Ureter (tissue), 1 donor: ENCODE measurements at places on chromosomes 13 and 19.
A peak's percentile ranks its signal among the peaks of the same experiment; 100 is the strongest.

DNA sequence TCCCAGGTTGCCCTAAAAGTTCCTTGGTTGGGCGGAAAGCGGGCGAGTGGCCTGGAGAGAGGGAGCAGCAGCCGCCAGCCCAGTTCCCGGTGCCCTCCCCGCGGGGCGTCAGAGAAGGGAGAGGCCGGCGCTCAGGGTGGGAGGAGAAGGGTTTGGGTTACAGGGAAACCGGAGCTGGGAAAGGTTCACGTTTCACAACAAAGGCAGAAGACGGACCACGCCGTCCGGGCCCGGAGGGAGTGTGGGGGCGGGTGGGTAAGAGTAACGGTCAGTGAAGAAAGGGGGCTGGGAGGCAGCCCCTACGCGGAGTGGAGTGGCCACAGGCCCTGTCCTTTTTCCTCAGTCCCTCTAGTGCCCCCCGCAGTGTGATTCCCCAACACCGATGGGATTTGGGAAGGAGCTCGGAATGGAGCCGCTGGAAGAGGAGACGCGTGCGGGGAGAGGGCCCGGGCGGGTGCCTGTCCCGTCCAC is 1.6 kb downstream of the SIX5 start:
- DNase-seq: peak; percentile 89

DNA sequence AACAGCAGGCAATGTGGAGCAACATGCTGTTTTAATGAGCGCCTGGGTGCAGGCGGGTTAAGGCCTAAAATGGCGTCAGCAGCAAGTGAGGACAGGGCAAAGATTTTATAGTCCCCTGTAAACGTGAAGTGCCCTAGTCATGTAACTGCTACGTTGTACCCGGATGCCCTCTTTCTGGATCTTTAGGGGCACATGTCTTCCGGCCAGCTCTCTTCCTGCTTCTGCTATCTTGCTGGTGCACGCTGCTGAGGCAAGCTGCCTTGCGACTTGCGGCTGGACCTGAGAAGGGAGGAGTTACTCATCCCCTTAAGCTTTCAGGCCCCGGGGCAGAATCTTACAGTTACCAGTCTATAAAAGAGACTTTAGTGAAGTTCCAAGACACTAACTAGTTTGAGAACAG is 303.6 kb upstream of the DACH1 start:
- DNase-seq: no peak

GRCh38 chr19:11421371-11422098 is 2.4 kb upstream of the RGL3 start:
- DNase-seq: peak; percentile 65

DNA sequence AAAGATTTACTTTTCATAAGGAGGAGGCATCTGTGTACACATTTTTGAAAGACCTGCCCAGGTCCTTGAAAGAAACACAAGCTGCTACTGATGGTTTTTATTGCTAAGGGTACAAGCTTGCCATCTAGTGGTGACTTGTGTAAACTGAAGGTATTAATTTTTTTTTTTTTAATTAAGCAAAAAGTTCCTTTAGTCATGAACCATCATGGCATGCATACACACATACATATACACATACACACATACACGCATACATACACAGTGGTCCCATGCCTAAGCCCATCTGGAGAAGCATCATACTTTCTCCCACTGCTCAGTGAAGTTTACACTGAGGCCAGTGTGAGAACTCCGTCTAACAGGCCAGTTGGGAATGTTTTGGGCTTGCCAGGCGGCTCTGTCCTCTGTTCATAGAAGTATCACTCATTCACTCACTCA is 312.5 kb downstream of the DCLK1 start:
- no peak for DNase-seq

- no peak for DNase-seq
Observed at GRCh38 chr13:24619282-24619681, 60.9 kb upstream of the ATP12A start.

DNA sequence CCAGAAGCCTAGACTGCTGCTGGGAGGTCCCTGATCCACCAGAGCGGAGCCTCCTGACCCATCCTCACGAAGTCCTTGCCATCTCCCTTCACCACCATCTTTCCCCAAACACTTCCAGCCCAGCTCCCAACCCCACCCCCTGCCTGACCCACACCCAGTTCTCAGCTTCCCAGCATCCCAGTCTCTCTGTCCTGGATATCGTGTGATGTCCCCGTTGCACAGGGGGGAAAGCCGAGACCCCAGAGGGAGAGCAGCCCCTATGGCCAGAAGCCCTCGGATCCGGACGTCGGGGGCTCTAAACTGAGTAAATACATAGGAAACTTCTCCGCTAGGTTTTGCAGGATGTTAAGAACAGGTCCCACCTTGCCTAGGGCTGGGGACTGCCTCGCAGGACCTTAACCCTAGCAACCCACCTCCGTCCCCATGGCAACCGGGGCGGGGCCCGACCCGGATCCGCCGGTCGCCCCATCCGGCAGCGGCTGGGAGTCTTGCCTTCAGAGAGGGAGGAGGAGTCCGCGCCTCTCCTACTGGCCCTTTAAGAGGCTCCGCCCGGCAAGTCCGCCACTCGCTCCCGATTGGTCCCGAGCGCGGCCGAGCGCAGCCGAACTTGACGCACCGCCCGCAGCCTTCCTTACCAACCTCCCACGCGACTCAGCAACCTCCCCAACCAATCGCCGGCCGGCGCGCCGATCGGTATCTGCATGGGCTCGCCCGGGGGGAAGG is 451 bp upstream of the HMG20B start:
- peak; percentile 100 for DNase-seq

- DNase-seq: no peak
Observed at GRCh38 chr19:42290523-42291434, 11.2 kb upstream of the PRR19 start.

- no peak for DNase-seq
Observed at GRCh38 chr19:49716154-49716553, 25.2 kb downstream of the CPT1C start.

GRCh38 chr13:18954254-18954653 is 227.4 kb downstream of the TUBA3C start:
- DNase-seq: no peak

- DNase-seq: no peak
Observed at GRCh38 chr13:26943748-26944147, 183.2 kb upstream of the GPR12 start.

DNA sequence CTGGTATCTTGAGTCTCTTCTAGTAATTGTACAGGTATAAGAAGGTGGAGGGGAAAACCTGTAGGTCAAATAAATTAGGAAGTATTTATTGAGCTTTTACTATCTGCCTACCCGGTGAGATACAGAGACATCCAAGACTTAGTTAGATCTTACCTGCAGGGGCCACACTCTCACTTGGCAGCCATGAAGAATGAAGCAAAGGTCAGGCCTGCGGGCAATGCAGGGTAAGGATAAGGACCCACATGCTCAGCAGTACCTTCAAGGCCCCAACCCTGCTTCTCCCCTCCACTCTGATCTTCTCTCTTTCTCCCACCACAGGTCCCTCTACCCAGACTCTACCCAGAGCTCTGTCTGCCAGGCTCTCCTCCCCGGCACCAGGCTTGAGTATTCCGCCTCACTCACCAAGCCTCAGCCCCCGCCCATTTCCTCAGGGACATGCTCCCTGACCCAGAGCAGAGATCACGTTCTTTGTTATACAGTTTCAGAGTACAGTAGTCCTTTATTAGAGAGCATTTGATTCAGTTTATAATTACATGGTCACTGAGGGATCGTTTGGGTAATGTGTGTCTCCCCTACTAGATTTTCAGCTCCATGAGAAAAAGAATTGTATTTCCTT is 18.9 kb upstream of the CLDN10 start:
- no peak for DNase-seq

DNA sequence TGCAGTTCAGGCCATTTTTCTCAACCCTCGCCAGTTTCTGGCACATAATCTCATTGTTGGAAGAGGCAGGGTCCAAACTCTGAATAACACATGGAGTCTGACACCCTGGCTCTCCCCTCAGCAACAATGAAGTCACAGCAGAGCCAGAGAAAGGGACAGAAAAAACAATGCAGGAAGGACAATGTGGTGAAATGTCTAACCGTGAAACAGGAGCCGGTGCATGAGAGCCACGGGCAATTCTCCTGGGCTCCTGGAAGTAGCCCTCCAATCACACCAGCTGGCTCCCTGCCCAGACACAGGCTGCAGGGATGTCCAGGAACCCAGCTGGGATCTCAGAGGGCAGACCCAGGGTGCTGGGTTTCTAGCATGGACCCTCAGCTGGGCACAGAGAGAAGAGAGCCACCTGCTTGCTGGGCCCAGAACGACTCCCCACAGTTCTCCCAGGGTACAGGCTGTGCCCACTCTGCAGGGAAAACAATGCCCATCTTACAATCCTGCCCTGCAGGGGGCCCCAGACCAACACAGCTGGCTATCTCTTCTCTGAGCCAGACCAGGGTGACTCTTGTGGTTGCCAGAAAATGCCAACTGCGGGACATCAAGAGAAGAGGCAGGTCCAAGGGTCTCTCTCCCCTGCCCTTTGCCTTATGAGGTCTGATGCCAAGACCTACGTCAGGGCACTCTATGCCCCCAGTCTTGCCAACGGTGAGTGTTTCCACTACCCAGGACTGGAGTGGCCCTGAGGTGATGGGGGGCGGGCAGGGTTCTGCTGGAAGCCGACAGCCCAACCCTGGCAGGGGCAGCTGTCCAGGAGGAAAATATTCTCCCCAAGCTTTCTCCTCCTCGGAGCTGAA is 64.5 kb downstream of the CEBPG start:
- no peak for DNase-seq

GRCh38 chr19:40809358-40810086 is 10.5 kb downstream of the EGLN2 start:
- DNase-seq: no peak

GRCh38 chr19:18452386-18452785 is 14.5 kb upstream of the ISYNA1 start:
- DNase-seq: no peak

DNA sequence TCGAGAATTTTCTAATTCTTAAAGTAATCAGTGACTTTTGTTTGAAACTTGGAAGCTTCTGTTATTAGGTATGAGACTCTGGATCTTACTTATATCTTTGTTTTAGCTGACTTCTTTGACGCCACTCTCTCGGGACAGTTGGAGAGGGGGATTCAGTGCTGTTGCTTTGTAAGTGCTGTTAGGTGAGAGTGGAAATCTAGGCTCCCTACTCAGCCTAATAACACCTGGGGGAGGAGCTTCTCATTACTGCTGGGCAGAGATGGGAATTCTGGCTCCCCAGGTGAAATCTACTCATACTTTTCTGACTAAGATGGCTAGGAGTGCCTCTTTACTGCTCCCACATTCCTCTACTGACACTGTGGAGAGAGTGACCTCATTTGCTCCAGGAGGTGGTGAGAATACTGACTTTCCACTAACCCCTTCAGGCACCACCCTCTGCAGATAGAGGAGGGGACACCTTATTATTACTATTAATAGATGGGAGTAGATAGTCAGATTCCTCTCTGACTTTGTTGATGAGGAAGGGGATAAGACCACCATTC is 324.9 kb upstream of the SPRY2 start:
- no peak for DNase-seq

DNA sequence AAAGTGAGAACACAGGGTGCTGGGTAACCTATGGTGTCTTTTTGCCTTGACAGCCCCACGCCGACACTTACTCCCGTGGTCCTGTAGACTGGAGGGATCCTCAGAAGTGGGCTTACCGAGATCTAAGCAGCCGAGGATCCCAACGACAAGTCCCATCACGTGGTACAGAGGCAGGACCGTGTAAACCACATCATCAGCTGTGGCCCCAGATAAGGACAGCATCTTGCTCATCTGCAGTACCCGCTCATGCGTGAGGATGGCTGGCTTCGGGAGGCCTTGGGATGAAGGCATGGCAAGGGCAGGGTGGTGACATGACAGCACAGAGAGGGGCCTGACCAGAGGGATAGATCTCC is 2.1 kb downstream of the SLC27A5 start:
- DNase-seq: no peak

GRCh38 chr13:36817996-36818803 is 822 bp upstream of the RFXAP start:
- no peak for DNase-seq

DNA sequence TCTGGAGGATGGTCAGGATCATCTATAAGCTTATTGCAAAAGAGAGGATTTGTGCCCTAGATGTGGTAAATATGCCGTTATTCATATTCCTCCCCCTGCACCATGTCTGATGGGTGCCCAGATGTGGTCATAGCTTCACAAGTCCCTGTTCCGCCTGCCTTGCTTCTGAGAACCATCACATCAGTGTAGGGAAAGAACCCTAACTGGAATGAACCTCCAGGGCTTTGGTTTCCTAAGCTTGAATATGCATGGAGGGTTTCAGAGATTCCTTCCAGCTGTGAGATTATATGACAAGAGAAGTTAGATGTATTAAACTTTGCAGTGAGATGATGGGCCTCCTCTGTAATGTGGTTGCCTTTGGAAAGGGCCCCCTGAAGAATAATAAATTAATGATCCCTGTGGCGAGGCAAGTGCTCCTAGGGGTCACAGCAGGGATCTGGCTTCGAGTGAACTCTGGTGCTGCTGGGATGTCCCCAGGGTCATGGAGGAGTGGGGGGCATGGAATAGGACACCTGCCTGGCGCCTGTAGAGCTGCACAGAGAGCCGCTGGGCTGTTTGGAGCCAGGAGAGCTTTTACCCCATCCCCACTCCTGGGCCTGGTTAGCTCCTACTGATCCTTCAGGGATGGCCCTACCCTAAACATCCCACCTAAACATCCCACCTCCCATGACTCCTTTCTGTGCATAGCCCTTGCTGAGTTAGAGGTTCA is 56.0 kb upstream of the IRS2 start:
- no peak for DNase-seq

DNA sequence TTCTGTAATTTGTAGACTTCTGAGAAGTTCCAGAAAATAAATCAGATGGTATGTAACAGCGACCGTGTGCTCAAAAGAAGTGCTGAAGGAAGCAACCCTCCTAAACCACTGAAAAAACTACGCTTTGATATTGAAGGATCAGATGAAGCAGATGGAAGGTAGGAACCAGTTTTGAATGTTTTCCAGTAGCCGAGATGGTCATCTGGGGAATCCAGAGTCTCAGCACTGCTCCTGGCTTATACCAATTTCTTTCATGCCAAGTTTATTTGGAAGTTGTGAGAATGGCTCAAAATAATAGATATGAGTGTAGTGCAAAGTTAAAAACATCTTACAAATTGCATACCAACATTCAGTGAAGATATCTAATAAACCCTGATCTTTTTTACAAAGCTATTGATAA is 56.2 kb downstream of the RCBTB2 start:
- DNase-seq: no peak

DNA sequence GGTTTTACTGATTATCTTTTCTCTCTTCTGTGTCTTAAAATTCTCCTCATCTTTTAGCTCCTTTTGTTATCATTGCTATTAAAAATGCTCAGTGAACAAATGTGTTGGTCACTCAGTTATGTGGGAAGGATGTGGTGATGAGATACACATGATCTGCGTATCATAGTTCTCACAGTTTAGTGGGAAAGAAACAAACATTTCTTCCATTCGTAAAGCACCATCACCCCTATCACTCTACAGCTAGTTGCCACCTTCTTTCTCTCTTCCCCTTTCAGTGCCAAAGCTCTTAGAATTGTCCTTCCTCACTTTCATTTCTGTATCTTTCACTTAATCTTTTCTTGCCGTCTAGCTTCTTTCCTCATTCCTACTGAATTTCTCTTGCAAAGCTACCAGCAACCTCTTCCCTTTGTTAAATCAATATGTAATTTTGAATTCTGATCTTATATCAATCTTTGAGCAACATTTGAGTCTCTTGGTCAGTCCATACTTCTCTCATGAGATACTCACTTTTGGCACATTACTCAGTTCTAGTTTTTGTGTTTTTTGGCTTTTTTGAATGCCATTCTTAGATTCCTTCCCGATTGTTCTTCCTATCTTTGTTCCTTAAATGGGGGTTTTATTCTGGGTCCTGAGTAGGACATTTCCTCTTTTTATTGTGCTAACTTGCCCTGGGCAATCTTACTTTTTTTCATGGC is 122.3 kb downstream of the PCCA start:
- no peak for DNase-seq
